Ureter (tissue), 1 donor: ENCODE measurements at places on chromosomes 5 and 9. TPM values are rescaled to one million over a fixed set of nuclear protein-coding genes. Genes with fewer than 3 reads are reported as not detected.

DNA sequence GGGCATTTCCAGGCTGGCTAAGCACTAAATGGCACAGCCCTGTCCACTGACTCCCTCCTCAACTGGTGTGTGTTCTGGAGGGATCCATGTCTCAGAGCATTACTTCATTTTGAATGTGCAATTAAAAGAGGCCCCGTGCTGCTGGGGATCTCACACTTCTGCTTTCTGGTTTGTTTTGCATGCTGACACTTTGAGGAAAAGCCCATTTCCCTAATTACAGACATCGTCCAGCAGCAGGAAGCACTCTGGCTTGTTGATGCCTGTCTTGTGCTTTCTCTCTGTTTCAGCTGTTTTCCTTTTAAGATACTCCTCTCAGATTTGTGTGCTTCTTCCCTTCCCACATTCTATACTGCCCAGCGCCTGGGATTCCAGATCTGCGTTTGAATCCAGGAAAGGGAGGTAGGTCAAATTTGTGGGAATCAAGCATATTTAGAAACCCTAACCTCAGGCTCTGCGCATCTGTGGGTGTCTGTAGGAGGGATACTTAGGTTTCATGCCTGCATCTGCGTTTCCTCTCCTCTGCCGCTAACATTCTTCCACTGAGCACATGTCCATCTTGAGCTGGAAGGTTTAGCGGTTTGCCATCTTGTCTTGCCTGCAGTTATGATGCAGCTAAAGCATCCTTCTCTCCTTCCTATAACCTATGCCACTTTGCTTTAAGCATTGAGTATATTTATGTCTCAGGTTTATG is 25.7 kb downstream of the SYK start:
- DNase-seq: no peak

DNA sequence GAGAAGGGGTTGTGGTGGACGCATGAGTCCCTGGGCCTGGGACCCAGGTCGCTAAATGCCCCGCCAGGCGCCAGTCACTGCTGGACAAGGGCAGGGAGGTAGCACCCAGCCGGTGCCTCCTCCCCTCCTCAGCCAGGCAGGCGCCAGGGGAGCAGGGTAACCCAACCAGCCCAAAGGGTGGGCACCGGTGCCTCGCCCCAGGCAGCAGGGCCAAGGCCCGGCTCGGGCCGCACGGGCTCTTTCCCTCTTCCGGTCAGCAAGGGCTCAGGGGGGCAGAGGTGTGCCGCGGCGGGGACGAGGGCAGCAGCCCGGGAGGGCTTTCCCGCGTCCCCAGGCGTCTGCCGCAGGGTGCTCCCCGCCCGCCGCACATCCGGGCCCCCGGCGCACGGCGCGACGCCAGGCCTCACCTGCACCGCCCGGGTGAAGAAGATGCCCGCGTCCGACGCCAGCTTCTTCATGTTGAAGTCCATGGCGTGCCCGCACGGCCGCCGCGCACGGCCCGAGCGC is 393 bp downstream of the SH3GLB2 start:
- DNase-seq: no peak

DNA sequence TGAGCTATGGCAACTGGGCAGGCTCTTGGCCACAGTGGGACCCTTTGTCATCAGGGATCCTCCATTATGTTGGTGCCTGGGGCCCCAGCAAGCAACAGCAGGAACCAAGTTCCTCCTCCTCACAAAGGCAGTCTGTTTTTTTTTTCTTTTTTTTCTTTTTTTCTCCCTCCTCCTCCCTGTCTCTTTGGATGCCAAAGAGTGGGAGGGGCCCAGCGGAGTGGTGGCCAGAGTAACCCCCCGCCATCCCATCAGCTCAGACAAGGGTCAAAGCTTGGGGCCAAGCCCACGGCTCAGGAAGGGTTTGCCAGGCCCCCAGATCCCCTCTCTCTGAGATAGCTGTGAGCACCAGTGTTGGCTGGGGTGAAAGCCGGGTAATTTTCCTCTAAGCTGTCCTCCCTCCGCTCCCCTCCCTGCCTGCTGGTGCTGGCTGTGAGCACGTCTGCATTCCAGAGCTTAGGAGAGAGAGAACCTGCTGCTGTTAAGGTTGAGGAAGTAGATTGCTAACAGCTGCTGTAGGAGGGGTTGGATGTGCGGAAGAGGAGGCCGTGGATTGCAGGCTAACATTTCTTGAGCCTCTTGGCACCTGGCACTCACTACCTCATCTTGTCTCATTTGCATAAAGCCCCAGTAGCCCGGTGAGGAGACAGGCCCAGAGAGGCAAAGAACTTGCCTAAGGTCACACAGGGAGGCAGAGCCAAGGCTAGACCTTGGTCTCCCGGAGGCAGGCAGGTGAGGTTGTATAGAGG is 21.2 kb downstream of the GSN start:
- peak; percentile 82 for DNase-seq

DNA sequence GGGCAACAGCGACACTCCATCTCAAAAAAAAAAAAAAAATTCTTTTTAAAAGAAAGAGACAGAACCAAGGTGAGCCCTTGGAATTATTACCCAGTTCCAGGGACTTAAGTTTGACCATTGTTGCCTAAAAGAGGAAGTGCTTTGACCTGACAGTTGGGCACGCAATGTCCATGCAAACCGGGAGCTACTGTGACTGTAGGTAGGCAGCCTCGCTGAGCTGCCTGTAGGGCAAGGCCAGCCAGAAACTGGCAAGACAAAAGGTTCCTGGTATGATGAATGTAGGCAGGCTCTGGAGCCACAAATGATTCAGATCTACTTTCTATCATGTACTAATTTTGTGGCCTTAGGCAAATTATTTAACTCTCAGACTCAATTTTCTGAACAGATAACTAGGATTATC is 334.8 kb upstream of the ZNF462 start:
- no peak for DNase-seq

DNA sequence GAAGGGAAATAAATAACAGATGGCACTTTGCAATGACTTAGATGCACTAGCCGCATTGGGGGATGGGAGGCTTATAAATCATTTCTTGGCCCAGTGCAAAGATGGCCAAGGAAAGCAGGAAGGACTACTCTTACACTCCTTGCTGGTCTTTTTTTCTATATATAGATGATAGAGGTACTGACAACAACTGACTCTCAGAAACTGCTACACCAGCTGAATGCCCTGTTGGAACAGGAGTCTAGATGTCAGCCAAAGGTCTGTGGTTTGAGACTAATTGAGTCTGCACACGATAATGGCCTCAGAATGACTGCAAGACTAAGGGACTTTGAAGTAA is 1.7 kb downstream of the CCNG1 start:
- DNase-seq: no peak

DNA sequence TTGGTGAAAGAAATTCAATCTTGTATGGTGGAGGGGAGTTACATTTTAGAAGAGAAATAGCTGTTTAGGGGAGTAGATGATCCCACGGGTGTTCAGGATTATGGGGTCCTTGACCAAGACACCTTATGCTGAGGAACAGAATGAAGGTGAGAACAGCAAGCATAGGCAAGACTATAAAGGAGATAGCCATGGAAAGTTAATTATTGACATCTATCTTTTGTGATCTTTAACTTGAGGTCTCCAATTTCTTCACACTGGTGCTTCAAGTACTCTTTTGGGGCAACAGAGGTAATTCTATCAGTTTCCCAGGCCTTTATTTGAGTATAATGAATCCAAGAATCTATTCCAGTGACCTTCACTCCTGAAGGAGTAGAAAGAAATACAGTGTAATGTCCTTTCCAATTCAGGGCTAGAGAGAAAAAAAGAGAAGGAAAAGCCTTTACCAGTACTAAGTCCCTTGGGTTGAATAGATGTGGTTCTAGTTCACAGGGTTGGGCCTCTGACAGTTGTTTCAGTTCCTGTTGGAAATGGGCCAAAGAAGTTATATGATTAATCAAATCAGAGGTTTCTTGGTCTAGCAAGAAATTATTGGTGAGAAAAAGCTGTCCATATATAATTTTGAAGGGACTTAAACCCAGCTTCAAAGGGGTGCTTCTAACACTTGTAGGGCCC is 2104.1 kb upstream of the ACO1 start:
- no peak for DNase-seq

- DNase-seq: no peak
Observed at GRCh38 chr9:20199111-20199510, 410.3 kb upstream of the SLC24A2 start.

DNA sequence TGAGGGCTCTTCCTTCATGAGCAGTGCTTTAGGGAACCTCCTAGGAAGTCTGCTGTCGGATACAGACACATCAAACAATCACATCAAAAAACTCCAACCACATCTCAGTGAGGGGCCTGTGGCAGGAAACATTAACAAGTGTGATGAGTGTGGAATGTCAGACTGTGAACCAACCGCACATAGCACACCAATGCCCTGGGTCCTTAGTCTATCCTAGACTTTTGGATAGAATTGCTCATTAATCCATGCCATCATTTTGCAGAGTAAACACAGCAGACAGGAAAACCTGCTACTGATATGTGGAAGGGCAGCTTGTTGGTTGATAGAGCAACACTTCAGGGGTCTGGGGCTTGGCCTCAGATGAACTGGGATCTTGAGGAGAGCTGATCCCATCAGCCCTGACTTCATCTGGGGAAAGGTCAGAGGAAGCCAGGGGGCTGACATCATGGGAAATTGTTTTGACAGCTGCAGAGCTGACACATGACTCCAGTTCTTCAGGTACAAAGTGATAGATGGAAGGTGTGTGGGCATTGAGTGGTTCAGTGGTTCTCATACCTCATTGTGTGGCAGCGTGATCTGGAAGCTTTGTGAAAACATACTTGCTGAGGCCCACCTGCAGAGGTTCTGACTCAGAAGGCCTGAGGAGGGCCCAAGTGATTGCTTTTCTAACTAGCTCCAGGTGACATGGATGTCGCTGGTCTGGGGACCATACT is 193.3 kb downstream of the DIRAS2 start:
- DNase-seq: no peak

DNA sequence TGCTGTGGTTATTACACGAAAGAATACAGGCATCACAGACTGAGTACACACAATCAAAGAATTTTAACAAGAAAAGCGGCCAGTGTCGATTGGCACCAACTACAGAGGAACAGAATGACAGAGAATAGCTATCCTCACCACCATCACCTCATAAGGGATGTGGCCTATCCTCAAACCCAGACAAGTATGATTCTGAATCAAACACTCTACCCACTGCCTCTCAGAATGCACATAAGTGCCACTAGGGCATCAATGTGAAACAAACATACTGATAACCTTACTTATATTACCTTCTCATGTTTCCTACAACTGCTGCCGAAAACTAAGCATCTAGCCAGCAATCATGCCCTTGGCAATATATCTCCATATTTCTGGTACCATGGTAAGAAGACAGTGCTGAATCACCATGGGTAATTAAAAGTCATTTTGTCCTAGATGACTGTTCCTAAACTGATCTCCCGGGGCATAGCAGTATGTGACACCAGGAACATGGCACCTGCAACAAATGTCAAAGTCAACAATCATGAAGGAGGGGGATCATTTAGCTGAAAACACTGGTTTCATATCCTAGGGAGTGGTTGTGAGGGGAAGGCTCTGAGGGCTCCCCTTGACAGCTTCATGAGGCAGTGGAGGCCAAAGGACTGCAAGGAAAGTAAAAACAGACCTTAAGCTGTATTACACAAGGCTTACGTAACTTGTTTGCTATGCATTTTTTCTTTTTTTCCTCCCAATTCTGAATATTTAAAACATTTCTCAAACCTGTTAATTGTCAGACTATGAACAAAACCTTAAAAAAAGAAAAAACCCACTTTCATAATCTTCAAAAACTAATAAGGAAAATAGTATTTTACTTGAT is 88.3 kb downstream of the LHFPL2 start:
- no peak for DNase-seq

DNA sequence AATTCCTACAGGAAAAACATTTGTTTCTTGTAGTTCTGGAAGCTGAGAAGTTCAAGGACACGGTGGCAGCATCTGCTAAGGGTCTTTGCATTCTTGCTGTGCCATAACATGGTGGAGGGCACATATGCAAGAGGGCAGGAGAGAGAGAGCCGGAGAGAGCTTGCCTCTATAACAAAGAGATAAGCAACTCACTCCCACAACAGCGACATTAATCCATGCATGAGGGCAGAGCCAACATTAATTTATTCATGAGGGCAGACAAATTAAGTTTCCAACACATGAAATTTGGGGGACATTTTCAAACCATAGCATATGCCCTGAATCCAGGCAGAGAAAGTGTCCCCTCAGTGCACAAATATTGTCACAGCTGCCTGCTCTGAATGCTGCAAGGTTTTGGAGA is 4.4 kb upstream of the GTF3C5 start:
- no peak for DNase-seq

The ADRB2 gene
- total RNA-seq: 5.7 TPM

The F12 gene
- 1.3 TPM for total RNA-seq

The PCDHA10 gene
- total RNA-seq: 1.5 TPM

The CTXN3 gene
- not detected for total RNA-seq

The FAM53C gene
- 15.6 TPM for total RNA-seq

The IL13 gene
- not detected for total RNA-seq

The FAXDC2 gene
- total RNA-seq: 15.0 TPM
